ENCODE measurements at places on chromosomes 6 and 20.

DNA sequence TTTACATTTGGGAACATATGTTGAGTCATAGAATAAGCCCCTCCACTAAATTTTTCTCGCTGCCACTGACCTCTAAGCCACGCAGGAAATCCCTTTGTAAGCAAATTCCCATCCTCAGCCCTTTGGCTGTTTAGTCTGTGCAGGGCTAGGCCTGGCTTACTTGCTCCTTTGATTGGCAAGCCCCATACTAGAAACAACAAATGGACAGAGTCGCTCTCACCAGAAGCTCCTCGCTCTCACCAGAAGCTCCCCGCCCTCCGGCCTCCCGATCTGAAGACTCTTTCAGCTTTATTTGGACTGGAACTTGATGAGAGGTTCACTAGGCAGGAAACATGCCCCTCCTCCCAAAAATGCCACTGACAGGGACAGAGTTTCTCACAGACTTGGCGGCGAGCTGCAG lies 149.2 kb upstream of the EXOC2 start:
- DNase-seq, result no peak

- no peak for DNase-seq
These were observed 622 bp upstream of the KIZ start for GRCh38 chr20:21125072-21125848.

DNA sequence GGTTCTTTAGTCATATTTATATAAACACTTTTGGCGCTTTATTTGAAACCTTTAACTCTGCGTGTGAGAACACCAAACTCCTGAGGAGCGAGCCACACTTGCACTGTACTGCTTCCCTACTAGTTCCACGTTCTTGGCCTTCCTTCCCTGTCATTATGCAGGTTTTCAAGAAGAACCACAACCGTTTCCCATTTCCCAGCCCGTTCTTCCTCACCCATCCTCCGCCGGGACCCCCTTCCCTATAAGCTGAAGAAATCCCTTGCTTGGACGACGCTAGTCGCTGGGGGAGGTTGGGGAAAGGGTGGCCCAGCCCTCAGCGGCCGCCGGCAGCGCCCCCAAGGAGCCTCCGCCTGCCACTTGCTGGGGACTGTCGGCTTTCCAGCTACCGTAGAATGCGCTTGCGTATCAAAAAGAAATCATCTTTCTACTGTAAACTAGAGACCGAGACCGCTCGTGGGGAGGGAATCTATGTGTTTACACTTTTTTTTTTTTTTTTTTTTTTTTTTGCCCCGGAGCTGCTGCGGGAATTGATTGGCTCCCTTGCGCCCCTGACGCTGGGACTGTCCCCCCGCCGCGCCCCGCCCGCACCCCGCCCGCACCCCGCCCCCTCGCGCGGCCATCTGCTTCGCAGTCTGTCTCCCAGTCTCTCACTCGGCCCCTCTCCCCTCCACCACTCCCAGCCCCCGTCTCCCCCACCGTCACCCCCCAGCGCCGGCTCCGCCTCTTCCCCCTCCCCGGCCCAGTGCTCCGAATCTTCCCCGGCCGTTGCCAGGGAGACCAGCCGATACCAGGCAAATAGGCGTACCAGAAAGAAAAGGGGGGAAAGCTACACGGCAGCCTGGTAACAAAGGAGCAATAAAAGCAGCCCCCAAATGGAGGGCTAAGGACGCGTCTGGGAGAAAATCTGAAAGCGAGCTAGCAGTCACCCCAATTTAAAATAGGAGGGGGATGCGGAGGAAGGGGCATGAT lies 2.3 kb upstream of the MARCKS start:
- peak; percentile 25 for DNase-seq

DNA sequence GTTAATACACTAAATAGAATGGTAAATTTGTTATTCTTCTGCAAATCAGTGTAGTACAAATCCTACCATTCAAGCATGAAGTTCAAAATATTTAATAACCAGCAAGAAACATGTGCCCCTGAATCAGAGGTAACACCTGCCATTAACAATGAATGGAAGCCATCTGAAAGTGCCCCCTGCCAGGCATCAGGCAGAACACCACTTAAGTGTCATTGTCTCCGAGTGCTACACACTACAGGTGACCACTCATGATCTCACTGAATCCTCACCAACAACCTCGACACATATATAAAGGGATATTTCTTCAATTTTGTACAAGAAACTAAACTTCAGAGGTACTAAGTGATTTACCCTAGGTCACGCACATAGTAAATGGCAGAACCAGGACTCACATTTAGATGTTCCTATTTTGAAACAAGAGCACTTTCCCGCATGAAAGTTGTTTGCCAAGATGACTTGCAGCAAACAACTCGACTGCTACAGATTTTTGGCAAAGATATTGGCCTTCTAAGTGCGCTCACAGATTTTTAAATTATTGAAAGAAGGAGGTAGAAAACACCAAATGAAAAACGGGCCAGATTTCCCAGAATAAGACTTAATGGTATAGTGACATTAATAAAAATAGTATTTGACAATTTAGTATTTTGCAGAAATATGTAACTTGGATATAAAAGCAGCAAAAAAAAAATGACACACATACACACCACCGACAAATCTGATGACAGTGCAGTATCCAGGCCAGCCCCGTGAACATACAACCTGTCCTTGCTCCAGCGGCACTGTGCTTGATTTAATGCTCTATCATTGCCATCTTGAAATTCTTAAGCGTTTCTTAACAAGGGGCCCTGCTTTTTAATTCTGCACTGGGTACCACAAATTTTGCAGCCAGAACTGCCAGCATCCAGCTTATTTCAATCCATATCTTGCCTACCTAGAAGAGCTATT lies 274.5 kb downstream of the ALDH8A1 start:
- DNase-seq, result no peak

DNA sequence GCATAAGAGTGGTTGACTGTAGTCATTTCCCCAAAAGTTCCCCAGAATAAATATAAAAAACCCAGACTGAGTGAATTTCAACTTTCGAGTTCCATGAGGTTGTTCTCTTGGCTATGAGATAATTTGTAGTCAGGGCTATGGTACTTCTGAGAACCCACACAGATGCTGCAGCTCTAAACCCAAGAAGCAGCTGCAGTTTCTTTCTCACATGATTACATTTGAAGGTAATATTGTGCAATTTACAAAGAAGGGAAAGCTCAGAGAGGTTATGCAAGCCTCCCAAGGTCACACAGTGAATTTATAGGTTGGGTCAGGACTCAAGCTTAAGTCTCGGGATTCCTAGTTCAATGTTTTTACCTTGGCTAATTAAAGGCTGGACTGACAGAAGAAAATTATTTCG lies 29.7 kb upstream of the CD93 start:
- no peak for DNase-seq

DNA sequence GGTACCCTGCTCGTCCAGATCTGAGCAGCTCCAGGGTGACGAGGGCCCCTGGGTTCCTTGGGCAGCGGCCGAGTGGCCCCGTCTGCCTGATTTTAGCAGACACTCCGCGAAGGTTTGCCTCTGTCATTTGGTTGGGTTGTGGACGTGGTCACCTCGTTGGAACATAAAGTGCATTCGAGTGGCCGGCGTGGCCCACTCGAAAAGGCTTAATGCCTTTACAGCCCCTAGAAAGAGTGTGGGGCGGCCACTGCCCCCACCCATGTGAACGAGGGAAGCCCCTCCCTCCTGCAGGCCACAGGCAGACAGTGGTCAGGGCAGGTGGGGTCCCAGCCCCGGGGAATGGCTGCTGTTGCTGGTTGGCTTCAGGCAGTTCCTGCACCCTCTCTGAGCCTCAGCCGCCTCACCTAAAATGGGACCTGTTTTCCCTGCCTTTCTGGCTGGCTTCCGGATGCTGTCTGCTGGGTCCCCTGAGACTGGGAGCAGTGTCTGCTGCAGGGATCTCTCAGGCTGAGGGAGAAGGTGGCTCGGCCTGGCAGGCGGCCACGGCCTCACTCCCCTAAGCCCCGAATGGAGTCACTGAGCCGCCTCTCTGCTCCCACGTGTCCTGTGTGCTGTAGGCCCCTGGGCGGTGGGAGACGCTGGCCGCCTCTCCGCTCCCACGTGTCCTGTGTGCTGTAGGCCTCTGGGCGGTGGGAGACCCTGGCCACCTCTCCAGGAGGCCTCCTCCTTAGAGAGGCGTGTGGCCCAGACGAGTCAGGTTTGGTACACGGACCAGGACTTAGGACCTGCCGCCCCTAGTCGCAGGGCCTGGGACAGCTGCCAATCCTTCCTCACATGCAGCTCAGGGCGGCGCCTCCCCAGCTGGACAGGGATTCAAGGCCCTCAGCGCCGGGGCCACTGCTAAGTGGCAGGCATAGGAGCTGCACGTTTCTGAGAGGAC lies 233.0 kb downstream of the ERMARD start:
- no peak for DNase-seq

DNA sequence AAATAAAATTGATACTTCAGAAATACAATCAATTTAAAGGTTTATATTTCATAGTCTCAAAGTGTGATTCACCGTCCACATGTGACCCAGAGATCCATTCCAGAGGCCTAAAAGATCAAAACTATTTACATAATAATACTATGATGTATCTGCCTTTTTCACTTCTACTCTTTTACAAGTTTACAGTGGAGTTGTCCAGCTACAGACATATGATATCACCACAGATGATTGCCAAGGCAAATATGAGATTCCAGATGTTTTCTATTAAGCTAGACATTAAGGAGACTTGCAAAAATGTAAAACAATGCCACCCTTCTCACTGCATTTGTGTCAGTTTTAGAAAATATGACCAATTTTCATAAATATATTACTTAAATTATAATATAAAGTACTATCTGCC lies 443.7 kb downstream of the GJA1 start:
- DNase-seq, result no peak

DNA sequence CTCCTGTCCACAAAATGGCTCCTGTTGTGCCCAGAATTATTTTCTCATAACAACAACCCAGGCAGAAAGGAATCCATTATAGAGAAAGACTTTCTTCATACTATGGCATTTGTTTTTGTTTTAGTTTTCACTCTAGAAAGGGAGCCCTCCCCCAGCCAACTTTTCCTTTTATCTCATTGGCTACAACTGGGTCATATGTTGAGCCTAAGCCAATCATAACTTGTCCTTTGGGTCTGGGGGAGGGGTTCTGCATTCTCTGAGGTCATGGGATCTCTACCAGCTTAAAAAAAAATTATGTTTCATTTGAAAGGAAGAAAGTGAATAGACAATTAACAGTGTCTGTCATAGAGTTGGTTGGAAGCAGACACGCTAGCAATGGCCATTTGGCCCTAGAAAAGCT lies 177.6 kb downstream of the AIG1 start:
- no peak for DNase-seq

- no peak for DNase-seq
These were observed 8.0 kb downstream of the DNPH1 start for GRCh38 chr6:43221046-43221972.

DNA sequence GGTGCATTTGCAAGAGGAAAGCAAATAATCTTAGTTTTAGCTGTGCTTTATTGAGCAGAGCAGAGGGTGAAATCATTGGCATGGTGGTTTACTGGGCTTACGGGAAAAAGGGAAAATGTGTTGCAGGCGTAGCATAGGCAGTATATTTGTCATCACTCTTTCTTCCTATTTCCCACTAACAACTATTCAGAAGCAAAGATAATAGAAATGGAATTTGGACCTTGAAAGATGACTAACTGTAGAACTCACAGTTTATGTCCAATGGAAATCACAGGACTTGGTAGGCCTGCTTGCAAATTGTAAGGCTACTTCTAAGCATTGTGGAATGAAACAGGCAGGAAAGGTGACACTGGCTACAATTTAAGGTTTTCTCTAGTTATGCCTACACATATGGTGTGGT lies 611.9 kb upstream of the MAN1A1 start:
- no peak for DNase-seq

DNA sequence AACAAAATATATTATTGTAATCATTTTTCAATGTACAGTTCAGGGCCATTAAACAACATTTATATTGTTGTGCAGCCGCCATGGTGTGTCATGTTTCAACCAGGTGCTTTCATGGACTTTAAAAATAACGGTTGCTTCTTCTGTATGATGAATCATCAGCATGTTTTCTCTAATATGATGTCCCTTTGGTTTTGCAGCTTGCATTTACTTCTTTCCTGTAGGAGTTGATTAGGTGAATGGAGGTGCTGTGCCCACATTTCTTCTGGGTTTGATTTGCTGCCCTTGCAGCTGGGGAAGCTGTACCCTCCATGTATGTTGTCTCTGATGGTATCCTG lies 54.9 kb upstream of the TULP4 start:
- no peak for DNase-seq

GRCh38 chr20:31811796-31812728 lies 7.1 kb upstream of the MYLK2 start:
- DNase-seq, result no peak

DNA sequence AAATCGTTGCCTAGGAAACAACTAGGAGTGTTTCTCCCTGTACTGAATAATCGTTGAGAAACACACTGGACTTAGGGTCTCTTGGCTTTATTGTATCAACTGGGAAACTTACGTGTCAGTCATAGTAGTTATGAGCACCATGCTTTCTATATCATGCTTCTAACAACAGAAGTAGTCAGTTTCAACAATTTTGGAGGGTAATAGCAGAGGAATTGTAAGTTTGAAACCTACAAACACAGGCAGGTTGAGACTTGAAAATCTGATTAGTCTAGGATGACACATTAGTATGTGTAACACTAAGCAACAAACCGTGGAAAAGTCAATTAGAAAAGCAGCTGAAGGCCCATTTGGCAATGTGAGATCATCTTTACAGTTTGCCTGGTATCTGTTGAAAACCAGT lies 43.9 kb upstream of the FABP7 start:
- no peak for DNase-seq

- no peak for DNase-seq
These were observed 23.2 kb upstream of the FAM135A start for GRCh38 chr6:70390067-70390466.

- DNase-seq, result peak; percentile 47
These were observed 67.4 kb downstream of the ALDH8A1 start for GRCh38 chr6:134882426-134883038.

DNA sequence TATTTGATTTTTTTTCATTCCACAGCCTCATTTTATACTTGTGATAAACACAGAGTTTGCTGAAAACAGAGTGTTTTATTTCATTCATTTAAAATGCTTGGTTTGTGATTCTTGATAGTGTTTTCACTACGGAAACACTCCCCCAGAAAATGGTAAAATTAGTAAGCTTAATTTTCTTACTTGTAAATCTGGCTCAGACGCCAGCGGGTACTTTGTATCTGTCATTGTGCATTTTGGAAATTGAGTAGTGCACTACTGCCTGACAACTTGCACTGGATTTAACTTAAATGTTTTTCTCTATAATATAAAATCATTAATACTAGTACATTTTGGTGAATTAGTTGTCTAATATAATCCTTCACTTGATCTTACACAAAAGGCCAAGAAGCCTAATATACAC lies 37.0 kb upstream of the HINT3 start:
- DNase-seq, result no peak

GRCh38 chr20:53837126-53837826 lies 233.1 kb downstream of the BCAS1 start:
- no peak for DNase-seq

DNA sequence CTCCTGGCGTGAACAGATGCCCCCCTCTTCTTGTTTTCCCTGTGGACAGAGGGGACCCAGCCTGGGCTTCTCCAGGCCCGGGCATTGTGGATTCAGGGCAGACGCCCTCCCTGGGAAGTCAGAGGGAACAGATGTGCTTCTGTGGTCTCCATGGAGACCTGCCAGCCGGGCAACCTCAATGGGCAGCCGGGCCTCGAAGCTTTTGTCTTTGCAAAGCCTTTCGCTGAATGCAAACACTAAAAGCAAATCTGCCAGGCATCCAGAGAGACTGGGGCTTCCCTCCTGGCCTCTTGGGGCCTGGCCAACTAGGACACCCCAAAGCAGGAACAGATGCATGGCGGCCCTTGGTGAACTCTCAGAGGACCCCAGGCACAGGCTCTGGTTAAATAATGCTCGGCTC lies 370.0 kb upstream of the SULF2 start:
- no peak for DNase-seq
